ENCODE measurements at places on chromosomes 12 and 14.

DNA sequence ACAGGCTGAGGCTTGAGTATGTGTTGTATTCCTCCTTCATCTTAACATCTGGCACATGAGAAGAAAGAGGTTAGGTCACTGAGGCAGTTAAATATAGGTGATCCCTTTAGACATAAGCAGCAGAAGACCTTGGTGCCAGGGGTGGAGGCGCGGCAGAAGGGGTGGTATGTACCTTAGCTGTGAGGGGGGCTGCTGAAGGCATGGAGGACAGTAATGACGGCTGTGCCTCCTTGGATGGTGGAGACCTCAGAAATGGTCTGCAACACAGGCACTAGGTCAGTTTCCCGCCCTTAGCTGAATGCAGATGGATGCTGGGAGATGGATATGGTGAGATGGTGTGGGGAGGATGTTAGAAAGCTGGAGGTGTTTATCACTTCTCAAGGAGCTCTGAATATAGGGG is 1.5 kb upstream of the PNMA1 start:
- DNase-seq: no peak

- DNase-seq: no peak
These were observed 98.8 kb downstream of the DUSP6 start for GRCh38 chr12:89253488-89253887.

- DNase-seq: no peak
These were observed 28.8 kb downstream of the YEATS4 start for GRCh38 chr12:69388371-69388770.

DNA sequence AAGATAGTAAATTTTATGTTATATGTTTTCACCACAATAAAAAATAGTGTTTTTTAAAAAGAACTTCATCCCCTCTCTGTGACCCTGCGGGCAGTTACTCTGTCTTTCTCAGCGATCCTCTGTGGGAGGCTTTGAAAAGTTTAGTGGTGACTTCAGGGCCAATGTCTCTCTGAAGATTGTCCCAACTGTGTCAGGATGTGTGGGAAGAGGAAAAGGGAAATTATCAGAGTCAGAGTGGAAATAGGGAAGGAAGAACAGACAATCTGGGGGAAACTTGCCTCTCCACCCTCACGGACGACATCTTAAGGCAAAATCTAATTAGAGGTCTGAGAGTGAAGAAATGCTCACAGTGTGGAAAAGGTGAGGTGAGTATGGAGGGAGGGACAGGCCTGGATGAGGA is 3.5 kb upstream of the OR10P1 start:
- DNase-seq: no peak

GRCh38 chr14:21771671-21772070 is 98.1 kb upstream of the OR4E1 start:
- no peak for DNase-seq

- no peak for DNase-seq
These were observed 31.2 kb upstream of the KLC1 start for GRCh38 chr14:103597623-103598377.

DNA sequence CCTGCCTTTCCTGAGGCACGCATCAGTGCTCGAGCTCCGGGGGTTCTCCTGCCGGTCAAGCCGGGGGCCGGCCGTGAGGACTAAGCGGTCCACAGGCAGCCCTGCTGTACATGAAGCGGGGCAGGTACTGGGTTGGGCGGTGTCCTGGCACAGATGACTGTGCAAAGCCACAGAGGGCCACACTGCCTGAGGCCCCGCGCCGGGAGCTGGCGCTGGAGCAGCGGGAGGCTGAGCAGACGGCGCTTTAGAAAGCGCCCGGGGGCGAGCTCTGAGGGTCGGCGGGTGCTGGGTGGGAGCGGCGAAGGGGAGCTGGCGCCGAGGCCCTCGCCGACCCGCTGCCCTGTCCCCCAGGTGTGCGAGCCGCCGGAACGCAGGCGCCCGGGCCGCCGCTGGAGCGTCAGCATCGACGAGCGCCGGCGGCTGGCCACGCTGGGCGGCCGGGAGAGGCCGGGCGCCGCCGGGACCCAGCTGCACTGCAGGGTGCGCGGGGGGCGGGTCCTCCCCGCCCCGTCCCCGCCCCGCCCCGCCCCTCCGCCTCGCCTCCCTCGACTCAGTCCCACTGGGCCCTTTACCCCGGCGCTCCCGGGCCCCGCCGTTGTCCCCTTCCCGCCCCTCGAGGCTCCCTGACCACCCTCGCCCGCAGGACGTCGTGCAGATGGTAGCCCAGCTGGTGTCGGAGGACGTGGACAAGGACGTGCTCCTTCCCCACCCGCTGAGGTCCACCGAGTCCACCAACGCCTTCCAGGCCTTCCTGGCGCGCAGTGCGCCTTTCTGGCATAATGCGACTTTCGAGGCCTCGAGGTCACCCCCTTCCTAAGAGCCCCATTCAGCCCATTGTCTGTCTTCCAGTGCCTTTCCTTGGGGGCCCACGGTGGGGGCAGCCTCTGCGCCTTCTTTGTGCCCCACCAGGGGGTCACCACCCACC is 8.3 kb upstream of the MTA1 start:
- DNase-seq: no peak

DNA sequence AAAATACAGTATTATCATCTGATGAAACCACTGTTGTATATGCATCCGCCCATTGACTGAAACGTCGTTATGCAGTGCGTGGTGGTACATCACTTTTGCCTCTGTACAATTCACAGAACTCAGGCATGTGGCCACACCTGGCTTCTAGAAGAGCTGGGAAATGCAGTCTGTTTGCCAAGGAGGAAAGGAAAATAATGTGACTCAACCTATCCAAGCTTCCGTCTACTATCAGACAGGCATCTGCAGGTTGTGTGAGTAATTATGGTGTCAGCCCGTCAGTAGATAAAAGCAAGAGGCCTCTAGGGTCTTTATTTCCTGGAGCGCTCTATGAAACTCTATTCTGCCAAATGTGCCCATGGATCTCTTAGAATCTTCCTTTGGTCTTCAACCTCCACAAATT is 111.6 kb downstream of the BBS10 start:
- DNase-seq: no peak

DNA sequence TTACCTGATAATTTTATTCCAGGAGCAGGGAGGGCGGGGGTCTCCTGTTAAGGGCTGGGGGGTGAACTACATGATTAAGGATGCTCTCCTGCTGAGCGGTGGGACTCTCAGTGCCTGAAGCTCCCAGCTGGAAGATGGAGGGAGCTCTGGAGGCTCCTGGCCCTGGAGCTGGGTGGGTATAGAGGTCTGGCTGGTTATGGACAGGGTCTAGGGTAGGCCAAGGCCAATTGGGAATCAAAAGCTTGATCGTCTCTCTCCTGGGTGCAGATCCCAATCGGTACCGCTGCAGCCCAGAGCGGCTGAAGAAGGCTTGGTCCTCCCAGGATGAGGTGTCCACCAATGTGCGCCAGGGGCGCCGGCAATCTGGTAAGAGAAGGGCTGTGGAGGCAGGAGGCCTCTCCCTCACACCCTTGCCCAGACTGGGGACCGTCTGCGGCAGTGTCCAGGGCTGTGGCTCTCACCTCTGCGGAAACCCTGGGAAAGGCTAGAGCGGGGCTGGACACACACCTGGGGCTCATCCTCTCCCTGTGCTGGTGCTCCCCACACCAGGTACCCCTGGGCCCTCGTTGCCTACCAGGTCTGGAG is 28.4 kb downstream of the PLEKHG3 start:
- DNase-seq: no peak

All from NCI-H1092 (cell line).